Stimulated activated CD4-positive, alpha-beta T cell treated with anti-CD3 and anti-CD28 coated beads, Interleukin-15, amount 100 ng/mL, for 24 hours (primary cell): ENCODE measurements at places on chromosomes 3 and 15.

DNA sequence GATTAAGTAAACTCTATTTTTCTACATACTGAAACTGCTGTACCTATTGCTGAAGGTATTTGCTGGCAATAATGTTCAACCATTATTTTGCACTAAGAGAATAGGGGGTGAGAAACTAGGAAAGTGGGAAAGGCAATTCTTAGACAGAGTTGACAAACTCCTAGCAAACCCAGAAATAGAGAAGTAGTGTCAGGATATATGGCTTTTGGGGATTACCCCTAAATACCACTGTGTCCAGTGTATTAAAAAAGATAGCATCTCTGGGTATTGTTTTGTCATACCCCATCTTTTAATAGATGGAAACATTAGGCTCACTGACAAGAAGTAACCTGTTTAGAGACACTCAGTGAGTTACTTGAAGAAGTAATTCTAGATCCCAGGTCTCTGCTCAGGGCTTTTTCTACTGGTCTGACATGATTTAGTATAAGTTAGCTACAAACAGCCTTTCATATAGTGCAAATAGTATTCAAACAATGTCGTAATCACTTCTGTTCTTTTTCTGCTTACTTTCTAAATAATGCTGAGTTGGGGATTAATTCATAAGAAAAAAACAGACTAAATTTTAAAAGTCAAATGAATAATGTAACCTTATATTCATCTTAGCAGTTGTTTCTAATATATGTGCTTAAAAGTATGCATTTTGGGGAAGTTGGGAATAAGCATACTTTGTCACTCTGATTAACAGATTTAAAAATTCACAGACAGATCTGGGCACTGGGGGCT, 107.2 kb downstream of the IL1RAP start:
- no peak for DNase-seq

DNA sequence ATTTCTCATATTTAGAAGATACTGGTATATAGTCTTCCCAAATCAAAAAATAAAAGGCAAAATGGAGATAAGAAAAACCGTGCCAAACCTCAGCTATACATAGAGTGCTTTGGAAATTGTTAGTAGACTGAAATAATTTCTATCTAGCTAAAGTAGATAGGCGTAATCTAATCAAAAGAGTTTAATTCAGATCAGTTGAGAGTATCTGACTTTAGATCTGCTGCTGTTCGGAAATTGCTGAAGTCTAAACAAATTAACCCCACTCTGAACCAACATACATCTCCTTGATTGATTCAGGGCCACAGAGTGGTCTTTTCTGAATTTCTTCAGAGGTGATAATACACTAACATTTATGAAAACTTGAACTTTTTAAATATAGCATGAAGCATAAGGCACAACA, 40.1 kb downstream of the MAP3K13 start:
- no peak for DNase-seq

DNA sequence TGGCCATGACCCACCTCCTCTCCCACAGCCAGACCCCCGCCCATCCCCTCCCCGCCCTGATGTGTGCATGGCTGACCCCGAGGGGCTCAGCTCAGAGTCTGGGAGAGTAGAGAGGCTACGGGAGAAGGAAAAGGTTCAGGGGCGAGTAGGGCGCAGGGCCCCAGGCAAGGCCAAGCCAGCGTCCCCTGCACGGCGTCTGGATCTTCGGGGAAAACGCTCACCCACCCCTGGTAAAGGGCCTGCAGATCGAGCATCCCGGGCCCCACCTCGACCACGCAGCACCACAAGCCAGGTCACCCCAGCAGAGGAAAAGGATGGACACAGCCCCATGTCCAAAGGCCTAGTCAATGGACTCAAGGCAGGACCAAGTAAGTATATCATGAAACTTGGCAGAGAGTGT, 11.7 kb downstream of the MAP1A start:
- no peak for DNase-seq

DNA sequence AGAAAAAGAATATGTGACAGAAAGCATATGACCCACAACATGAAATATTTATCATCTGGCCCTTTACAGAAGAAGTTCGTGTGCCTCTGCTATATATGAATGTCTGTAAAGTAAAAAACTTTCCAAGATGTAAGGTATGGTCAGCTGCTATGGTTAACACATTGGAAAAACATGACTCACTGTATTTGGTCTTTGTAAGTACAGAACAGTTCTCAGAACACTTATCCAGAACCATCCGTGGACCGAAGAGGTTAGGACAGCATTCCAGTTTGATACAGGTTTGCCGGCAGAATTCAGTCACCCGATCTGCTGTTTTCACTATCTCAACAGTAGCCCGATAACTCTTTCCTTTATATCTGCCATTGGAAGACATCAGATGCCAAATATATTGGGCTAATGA, 13.5 kb upstream of the STIMATE start:
- DNase-seq = no peak

DNA sequence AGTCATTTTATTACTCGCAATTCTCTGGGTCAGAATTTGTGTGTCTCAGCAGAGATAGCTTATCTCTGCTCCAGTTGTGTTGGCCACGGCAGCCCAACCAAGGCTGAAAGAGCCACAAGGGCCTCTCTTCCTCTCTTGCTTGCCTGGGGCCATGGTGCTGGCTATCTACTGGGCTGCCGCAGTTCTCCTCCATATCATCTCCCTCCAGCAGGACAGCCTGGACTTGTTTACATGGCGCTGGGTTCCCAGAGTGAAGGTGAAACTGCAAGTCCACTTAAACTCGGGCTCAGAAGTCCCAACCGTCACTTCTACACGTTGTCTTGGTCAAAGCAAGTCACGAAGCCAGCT, 134.8 kb downstream of the UACA start:
- no peak for DNase-seq

DNA sequence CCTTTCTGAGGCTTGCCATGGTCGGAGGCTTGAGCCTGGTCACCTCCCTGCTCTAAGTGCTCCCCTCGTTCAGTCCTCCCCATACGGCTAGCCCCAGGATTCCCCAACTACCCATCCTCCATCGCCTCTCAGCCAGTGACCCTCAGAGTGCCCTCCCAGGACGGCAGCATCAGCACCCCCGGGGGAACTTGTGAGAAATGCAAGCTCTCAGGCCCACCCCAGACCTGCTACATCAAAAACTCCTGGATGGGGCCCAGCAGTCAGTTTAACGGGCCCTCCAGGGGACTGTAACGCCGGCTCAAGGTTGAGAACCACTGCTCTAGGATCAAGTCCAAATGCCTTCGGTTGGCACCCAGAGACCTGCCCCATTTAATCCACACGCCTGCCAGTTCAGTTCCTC, 6.9 kb downstream of the ADAMTS17 start:
- DNase-seq = no peak
